ENCODE measurements at places on chromosomes 16 and 17.

DNA sequence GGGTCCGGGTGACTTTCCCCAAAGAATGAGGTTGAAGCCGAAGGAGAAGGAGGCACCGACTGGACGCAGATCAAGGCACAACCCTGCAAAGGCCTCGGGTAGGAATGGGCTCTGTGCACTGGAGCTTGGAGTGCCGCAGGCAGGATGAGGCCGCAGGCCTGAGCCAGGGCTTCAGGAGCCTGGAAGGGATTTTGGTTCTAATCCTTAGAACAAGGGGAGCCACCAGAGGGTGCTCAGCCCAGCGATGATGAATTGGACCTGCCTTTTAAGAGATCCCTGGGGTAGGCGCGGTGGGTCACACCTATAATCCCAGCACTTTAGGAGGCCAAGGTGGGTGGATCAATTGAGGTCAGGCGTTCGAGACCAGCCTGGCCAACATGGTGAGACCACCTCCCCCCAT lies 8.1 kb downstream of the CIBAR2 start:
- DNase-seq = no peak

GRCh38 chr16:66728117-66728787 lies 23.2 kb downstream of the DYNC1LI2 start:
- DNase-seq = no peak

DNA sequence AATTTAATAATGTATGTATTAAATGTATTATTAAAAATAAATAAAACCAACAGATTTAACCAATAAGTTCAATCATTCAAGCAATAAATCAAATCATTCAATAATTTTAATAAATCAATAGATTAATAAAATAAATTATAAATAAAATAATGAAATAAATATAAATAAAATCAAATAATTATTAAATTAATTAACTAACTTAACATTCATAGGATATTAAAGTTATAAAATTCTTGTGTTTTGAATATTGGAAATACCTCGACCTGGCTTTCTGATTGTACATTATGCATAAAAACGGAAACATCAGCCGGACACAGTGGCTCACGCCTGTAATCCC lies 182.2 kb downstream of the BANP start:
- DNase-seq = no peak

DNA sequence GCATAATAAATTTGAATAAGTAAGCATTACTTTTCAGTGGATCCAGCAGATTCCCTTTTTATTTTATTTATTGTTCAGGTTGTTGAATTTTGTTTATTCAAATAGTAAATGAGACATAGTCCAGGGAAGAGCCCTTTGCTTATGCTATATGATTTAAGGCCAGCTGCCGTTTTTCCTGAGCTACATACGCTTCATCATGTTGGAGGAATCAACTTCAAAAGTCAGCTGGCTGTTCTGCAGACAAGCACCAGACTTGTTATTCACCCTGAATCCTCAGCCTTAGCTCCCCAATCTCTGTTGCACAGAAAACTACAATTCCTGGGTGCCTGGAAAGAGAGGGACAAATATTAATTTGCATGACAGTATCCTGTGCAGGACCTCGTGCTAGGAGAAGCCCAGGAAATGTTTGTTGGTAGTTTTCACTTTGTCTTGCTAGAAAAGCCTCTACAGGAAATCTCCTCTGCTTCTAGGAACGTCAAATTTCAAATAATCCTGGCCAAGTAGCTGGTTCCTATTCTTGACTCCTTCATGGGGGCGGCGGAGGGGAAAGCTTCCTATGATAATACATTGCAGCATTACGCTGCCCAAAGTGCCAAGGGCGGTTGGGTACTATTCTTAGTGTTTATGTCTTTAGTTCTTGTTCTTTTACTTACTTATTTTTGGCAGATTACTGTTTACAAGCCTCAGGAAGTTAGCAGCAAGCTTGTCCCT lies 101.6 kb downstream of the PRKCA start:
- no peak for DNase-seq

- no peak for DNase-seq
Observed at GRCh38 chr17:8160741-8161221, 2.0 kb downstream of the VAMP2 start.

DNA sequence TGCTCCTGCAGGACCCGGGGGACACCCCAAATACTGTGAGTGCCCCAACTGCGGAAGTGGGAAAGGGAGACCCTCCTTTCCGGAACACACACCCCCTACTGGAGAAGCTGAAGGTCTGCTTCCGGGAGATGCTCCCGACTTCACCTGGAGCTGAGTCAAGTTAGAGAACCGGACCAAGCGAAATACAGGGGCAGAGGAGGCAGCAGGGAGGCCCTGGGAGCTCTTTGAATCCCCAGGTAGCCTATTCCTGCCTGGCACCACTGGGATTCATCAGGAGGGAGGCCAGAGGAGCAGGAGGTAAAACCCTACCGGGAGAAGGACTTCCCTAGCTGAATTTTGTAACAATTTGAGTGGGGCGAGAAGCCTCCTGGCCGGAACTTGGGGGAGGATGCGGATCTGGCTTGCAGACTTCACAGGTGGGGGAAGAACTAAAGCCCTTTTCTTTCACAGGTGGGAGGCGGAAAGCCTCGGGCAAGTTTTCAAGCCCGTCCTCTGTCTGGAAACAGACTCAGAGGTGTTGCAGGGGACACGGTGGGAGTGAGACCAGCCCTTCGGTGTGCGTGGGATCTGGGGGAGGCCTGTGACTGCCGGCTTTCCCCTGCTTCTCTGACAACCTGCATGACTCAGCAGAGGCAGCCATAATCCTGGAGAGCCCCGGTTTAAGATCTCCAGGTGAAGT lies 22.4 kb upstream of the TEKT1 start:
- no peak for DNase-seq

DNA sequence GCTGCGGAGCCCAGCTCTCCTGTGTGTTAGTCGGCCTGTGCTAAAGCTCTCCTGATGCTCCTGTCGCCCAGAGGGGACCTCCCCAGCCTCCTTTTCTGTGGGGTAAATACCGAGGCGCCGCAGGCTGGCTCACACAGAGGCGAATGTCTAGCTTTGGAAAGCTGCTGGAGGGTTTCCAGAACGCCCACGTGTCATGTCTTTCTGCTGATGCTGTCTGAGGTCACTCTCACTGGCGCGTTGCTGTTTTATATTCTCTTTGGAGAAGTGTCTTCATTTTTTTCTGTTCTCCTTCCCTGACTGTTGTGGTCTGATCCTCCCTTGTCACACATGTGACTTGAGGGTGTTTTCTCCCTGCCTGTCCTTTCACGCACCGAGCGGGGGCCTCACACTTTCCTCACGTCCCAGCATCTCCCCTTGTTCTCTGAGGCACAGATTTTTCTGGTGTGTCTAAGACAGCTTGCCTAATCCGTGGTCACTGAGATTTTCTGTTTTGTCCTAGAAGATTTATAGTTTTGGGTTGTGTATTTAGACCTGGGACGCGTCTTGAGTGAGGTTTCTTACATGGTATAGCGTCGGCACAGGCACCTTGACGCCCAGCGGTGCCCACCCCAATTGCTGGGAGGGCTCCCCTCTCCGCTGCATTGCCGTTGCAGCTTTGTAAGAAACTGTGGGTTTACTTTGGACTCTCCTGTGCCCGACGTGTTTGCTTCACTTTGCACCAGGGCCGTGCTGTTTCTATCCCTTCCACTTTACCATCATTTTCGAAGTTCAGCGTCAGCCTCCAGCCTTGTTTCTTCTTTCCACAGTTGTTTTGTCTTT lies 92.1 kb upstream of the ZNF750 start:
- no peak for DNase-seq

DNA sequence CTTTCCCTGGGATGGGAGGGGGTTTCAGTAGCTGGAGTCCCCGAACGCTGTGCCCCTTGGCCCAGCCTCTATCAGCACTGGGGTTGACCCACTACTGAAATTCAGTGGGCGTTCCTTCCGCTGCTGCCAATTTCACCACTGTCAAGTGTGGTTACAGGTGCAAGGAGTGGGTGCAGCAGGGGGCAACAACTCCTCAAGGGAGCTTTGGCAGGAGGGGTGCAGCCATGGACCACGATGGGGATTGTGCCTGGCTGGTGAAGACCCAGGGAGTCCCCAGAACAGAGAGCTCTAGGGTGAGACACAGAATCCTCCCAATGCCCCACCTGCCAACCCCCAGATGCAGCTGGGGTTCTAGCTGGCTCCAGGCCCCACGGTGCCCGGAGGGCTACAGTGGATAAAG lies 123.5 kb upstream of the SDK2 start:
- no peak for DNase-seq

DNA sequence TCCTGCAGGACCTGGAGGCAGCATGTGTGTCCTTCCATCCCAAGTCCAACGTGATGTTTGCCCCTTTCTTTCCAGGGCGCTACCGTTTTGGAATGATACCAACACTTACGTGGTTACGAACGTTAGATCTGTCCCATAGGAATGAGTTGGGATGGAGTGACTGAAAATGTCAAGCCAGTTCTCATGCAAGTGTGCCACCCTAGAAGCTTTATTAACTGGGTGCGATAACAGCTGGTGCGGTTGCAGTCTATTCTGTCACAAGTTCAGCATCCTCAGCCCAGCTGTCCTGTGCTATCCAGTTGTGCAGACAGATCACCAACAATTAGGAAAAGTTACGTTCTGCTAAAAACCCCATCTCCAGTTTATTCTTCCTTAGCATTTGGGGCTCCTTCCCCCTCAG lies 52.5 kb downstream of the BANP start:
- DNase-seq = no peak

GRCh38 chr17:10034719-10035475 lies 129.8 kb upstream of the RCVRN start:
- no peak for DNase-seq

Measured in stimulated activated CD8-positive, alpha-beta memory T cell treated with anti-CD3 and anti-CD28 coated beads, Interleukin-7, amount 100 ng/mL, for 24 hours (primary cell).